Left renal cortex interstitium (tissue), 4 donors: ENCODE measurements at places on chromosomes 5 and 9. TPM values are rescaled to one million over a fixed set of nuclear protein-coding genes. Genes with fewer than 3 reads are reported as not detected.

The TAF11L10 gene
- polyA plus RNA-seq, result not detected

- no peak for DNase-seq
These were observed 150.8 kb downstream of the ROR2 start for GRCh38 chr9:91799113-91799744.

DNA sequence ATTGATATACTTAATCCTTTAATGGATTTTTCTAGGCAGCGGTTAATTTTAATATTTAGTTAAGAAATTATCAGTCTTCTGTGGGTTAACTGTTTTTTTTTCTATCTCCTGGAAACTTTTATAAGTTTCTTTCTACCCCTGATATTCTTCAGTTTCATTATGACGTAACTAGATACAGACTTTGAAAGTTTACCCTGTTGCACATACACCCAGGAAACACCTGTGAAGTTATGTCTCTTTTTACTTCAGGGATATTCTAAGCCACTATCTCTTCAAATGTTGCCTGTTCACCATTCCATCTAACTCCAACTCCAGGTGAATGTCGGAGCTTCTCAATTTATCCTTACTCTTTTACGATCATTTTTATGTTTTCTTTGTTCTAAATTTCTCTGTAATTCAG lies 329.0 kb downstream of the ICE1 start:
- no peak for DNase-seq

- no peak for DNase-seq
These were observed 28.4 kb upstream of the EBF1 start for GRCh38 chr5:159128070-159128541.

DNA sequence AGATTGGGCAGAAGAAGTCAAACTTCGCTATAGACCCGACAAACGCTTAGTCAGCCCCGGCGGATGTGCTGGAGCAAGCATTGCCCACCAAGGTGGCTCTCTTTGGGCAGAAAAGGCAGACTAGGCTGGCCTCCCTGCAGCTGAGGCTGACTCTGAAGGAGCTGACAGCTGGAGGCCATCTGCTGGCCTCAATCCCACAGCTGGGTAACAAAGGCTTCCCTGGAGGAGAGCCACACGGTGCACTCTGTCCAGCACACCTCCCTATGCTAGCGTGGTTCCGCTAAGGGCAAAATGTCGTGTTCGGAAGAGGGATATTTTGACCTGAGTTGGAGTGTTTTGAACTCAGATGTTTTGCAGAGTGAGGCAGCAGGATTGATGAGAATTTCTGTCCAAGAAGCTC lies 103.5 kb upstream of the PTCH1 start:
- DNase-seq, result no peak
